ENCODE measurements at places on chromosomes 16 and 17. TPM values are rescaled to one million over a fixed set of nuclear protein-coding genes. Genes with fewer than 3 reads are reported as not detected.

Gene CTF1
- total RNA-seq = 11.6 TPM

Gene RDM1
- 15.5 TPM for total RNA-seq

Gene INTS2
- total RNA-seq = 17.5 TPM

DNA sequence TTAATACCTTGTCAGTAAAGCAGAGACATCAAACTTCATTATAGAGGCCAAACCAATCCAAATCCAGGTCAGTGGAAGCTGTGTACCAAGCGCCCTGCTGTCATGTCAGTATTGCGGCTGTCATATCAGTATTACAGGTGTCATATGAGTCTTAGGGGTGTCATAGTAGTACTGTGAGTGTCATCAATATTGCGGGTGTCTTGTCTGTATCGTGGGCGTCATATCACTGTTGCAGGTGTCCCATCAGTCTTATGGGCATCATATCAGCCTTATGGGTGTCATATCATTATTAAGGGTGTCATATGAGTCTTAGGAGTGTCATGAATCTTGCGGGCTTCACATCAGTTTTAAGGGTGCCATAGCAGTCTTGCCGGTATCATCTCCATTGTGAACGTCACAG lies 6.0 kb upstream of the PRDM7 start:
- no peak for DNase-seq
- no peak overlapping the region for H3K4me3 ChIP-seq
- H3K36me3 ChIP-seq = no peaks in the 10 kb centered on the region
- peaks cover 4% of the 10 kb centered on the region for H3K4me1 ChIP-seq
- H3K27ac ChIP-seq = no peak overlapping the region
- no peaks in the 10 kb centered on the region for H3K27me3 ChIP-seq

- peak overlapping the region; percentile 95 for H3K27ac ChIP-seq
- H3K27me3 ChIP-seq = no peaks in the 10 kb centered on the region
- DNase-seq = no peak
- H3K4me3 ChIP-seq = no peak overlapping the region
These were observed 171.0 kb downstream of the ZFHX3 start for GRCh38 chr16:72876981-72877373.

DNA sequence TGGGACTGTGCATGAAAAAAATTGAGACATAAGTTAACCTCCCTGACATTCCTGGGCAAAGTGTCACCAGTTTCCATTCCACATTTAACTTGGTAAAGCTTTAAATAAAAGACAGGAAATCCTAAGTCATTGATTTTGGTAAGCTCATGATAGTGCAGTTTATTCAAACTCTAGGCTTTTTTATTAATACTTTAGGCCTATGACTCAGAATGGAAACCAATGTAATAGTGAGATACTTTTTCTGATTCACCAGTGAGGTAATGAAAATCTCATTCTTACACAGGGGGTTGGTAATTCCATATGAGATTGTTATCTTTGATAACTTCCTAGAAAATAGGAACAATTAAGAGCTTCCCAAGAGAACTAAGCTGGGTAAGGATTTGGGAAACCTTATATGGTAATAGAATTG lies 91.1 kb downstream of the NLK start:
- H3K27ac ChIP-seq = no peak overlapping the region
- H3K4me3 ChIP-seq = no peak overlapping the region
- peaks cover 3% of the 10 kb centered on the region for H3K36me3 ChIP-seq
- no peak for DNase-seq
- H3K4me1 ChIP-seq = no peaks in the 10 kb centered on the region

- no peak overlapping the region for H3K4me3 ChIP-seq
- DNase-seq = no peak
- peaks cover 39% of the 10 kb centered on the region for H3K36me3 ChIP-seq
- H3K27me3 ChIP-seq = no peaks in the 10 kb centered on the region
- H3K4me1 ChIP-seq = no peaks in the 10 kb centered on the region
These were observed 20.6 kb upstream of the SNTB2 start for GRCh38 chr16:69166221-69166833.

Gene NOS2
- total RNA-seq = not detected

- H3K4me3 ChIP-seq = no peak overlapping the region
- H3K36me3 ChIP-seq = no peaks in the 10 kb centered on the region
- no peak for DNase-seq
- H3K4me1 ChIP-seq = peaks cover 31% of the 10 kb centered on the region
- H3K27me3 ChIP-seq = no peaks in the 10 kb centered on the region
These were observed 26.9 kb upstream of the CDH1 start for GRCh38 chr16:68710211-68710610.

- H3K27me3 ChIP-seq = no peaks in the 10 kb centered on the region
- H3K4me1 ChIP-seq = peaks cover 78% of the 10 kb centered on the region
These were observed 22.2 kb downstream of the ITPRIPL2 start for GRCh38 chr16:19135896-19136438.

Gene SARM1
- 8.6 TPM for total RNA-seq

Gene NECAB2
- 0.74 TPM for total RNA-seq

Gene SPIRE2
- total RNA-seq = 34.5 TPM

- no peak overlapping the region for H3K4me3 ChIP-seq
- no peak overlapping the region for H3K27ac ChIP-seq
- no peak for DNase-seq
- H3K36me3 ChIP-seq = peaks cover 22% of the 10 kb centered on the region
- no peaks in the 10 kb centered on the region for H3K4me1 ChIP-seq
These were observed 82.6 kb downstream of the CACNG1 start for GRCh38 chr17:67126983-67127382.

DNA sequence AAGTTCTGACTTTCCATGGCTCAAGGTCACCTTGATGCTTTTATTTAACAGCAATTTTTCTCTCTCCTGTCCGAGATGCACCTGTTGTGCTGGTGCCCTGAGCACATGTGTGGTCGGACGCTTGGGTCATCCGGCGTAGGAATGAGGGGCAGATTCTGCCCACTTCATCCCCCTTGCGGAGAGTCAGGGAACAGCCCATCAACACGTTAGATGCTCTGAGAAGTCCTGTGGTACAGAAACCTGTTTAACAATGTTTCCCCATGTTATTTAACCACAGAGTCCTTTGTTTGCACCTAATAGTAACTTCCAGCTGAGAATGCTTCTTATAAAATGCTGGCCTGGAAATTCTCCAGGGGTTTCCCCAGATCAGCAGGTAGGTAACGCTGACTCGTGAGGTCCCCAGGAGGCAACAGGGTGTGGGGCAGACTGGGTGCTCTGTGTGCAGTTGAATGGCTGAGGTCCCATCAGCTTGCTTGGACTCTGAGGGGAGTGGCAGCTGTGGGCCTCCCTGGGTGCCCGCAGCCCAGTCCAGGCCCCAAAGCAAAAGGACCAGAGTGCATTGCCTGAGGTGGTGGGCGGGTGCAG lies 17.8 kb downstream of the DOC2B start:
- no peak overlapping the region for H3K4me3 ChIP-seq
- no peaks in the 10 kb centered on the region for H3K36me3 ChIP-seq
- H3K4me1 ChIP-seq = no peaks in the 10 kb centered on the region

Gene CACNA1G
- 0.28 TPM for total RNA-seq

DNA sequence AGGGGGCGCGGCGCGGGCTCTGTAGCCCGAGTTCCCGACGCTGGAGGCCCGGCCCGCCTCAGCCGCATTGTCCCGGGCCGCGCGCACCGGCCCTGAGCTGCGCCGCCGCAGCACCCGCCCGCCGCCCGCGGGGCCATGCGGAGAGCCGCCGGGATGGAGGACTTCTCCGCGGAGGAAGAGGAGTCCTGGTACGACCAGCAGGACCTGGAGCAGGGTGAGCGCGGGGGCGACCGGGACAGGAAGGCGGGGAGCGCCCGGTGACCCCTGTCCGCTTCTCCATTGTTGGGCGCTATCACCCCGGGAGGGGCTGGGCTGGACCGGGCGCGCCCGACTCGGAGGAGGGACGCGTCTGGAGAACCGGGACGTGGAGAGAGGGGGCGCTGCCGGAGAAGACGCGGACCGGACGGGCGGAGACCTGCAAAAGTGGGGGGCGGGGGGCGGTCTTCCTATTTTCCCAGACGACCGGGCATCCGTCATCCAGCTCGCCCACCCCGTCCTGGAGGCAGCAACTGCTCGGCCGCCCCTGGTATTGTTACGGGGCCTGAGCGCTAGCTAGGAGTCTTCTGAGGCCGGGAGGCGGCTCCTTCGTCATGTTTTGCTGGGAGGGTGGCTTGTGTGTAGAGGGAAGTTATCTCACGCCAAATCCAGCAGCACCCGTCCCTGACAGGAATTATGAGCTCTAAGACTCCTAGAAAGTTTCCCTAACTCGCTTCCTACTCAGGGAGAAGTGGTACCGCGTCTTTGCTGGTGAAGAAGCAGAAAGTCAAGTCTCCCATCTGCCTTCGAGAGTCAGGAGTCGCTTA lies 678 bp downstream of the CDR2L start:
- H3K27me3 ChIP-seq = no peaks in the 10 kb centered on the region
- H3K36me3 ChIP-seq = no peaks in the 10 kb centered on the region
- no peak overlapping the region for H3K27ac ChIP-seq
- H3K4me1 ChIP-seq = peaks cover 45% of the 10 kb centered on the region

- no peaks in the 10 kb centered on the region for H3K36me3 ChIP-seq
- no peaks in the 10 kb centered on the region for H3K27me3 ChIP-seq
- H3K27ac ChIP-seq = peak overlapping the region; percentile 74
- no peak overlapping the region for H3K4me3 ChIP-seq
- H3K4me1 ChIP-seq = peaks cover 68% of the 10 kb centered on the region
These were observed 163.2 kb downstream of the SPECC1 start for GRCh38 chr17:20172376-20172775.

- H3K4me1 ChIP-seq = no peaks in the 10 kb centered on the region
- H3K4me3 ChIP-seq = no peak overlapping the region
- no peak for DNase-seq
- peaks cover 51% of the 10 kb centered on the region for H3K27me3 ChIP-seq
- no peak overlapping the region for H3K27ac ChIP-seq
These were observed 231.1 kb upstream of the NLRP1 start for GRCh38 chr17:5815396-5815795.

GRCh38 chr17:40281663-40282062 lies 6.0 kb upstream of the CDC6 start:
- peak overlapping the region; percentile 97 for H3K27ac ChIP-seq
- peaks cover 53% of the 10 kb centered on the region for H3K4me1 ChIP-seq
- peak; percentile 40 for DNase-seq
- H3K4me3 ChIP-seq = no peak overlapping the region
- no peaks in the 10 kb centered on the region for H3K27me3 ChIP-seq
- 0 out of 2 replicates have a peak, but pooled peaks cover 6% of the 10 kb centered on the region for H3K36me3 ChIP-seq

- H3K27me3 ChIP-seq = no peaks in the 10 kb centered on the region
- no peak overlapping the region for H3K27ac ChIP-seq
- no peak for DNase-seq
- no peaks in the 10 kb centered on the region for H3K4me1 ChIP-seq
These were observed 26.0 kb downstream of the TMEM204 start for GRCh38 chr16:1559446-1559975.

Gene MYH10
- 1.6 TPM for total RNA-seq

GRCh38 chr17:40317345-40317873 lies 8.4 kb downstream of the RARA start:
- no peaks in the 10 kb centered on the region for H3K36me3 ChIP-seq
- H3K27ac ChIP-seq = peak overlapping the region; percentile 75
- H3K4me3 ChIP-seq = peak overlapping the region; percentile 99
- peak; percentile 65 for DNase-seq

DNA sequence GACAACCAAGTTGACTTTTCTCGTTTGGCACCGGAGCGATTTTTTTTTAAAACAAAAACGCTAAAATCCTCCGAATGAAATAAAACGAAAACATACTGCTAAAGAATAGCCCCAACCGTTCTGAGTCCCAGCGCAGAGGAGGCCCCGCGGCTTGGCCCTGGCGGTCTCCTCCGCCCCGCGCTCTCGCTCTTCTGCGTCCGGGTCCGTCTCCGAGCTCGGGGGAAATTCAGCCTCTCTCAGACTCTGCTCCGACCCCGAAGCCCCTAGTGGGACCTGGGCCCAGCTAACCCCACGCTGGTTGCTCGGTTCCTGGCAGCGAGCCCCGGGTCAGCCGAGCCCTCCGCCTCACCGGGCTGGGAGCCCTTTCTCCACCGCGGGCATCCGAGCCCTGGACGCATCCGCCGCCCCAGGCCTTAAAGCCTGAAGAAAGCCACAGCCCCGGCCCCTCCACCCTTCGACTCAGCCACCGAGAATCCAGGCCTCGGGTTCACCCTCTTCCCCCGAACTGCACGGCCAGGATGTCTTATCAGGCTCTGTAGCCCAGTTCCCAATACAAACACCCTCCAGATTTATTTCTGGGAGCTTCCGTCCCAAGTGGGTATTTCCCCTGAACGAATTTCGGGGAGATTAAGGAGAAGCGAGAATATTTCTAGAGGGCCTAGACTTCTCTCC lies 1.2 kb downstream of the TBX2 start:
- no peaks in the 10 kb centered on the region for H3K27me3 ChIP-seq
- H3K36me3 ChIP-seq = no peaks in the 10 kb centered on the region
- H3K27ac ChIP-seq = no peak overlapping the region

- H3K4me3 ChIP-seq = no peak overlapping the region
- H3K27ac ChIP-seq = no peak overlapping the region
- DNase-seq = no peak
- H3K4me1 ChIP-seq = 0 out of 2 replicates have a peak, but pooled peaks cover 3% of the 10 kb centered on the region
- H3K36me3 ChIP-seq = no peaks in the 10 kb centered on the region
- H3K27me3 ChIP-seq = no peaks in the 10 kb centered on the region
These were observed 35.9 kb downstream of the TBX4 start for GRCh38 chr17:61487989-61488595.

DNA sequence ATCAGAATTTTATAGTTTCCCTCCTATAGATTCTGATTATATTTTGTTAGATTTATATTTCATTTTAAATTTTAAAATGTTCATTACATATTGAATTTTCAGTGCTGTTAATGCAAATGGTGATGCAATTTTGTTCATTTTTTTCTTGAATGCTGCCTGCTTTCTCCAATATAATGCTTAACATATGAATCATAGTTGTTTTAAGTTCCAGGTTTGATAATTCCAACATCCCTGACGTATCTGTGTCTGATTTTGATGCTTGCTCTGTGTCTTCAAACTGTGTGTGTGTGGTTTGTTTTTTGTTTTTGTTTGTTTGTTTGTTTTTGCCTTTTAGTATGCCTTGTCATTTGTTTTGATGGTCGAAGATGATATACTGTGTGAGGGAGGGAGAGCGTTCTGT lies 134.7 kb upstream of the ELAC2 start:
- no peak overlapping the region for H3K4me3 ChIP-seq
- no peaks in the 10 kb centered on the region for H3K27me3 ChIP-seq
- H3K27ac ChIP-seq = no peak overlapping the region
- H3K4me1 ChIP-seq = no peaks in the 10 kb centered on the region

- no peak for DNase-seq
- H3K27me3 ChIP-seq = no peaks in the 10 kb centered on the region
- H3K36me3 ChIP-seq = 0 out of 2 replicates have a peak, but pooled peaks cover 2% of the 10 kb centered on the region
- no peak overlapping the region for H3K4me3 ChIP-seq
- peaks cover 58% of the 10 kb centered on the region for H3K4me1 ChIP-seq
These were observed 862 bp upstream of the GDE1 start for GRCh38 chr16:19522760-19523159.

Gene GAS2L2
- total RNA-seq = not detected

Gene NOG
- 4.8 TPM for total RNA-seq

- no peak for DNase-seq
- peaks cover 9% of the 10 kb centered on the region for H3K4me1 ChIP-seq
- no peak overlapping the region for H3K27ac ChIP-seq
- no peaks in the 10 kb centered on the region for H3K27me3 ChIP-seq
These were observed 40.5 kb upstream of the KCNJ2 start for GRCh38 chr17:70128727-70129238.

GRCh38 chr17:66549731-66550207 lies 247.4 kb downstream of the PRKCA start:
- 0 out of 2 replicates have a peak, but pooled peaks cover 5% of the 10 kb centered on the region for H3K36me3 ChIP-seq
- no peaks in the 10 kb centered on the region for H3K27me3 ChIP-seq
- no peak overlapping the region for H3K4me3 ChIP-seq
- H3K27ac ChIP-seq = peak overlapping the region; percentile 12

GRCh38 chr17:27892866-27893769 lies at the start of gene LYRM9:
TSS of gene LYRM9 (minus strand) at chr17:27893365. CDS start at chr17:27882694, 10,671 bp downstream.
- H3K27me3 ChIP-seq = no peaks in the 10 kb centered on the region
- no peaks in the 10 kb centered on the region for H3K36me3 ChIP-seq
- H3K27ac ChIP-seq = no peak within 1 kb of the TSS
- H3K4me3 ChIP-seq = peak within 1 kb of the TSS; percentile 78

Gene CHST4
- 2.4 TPM for total RNA-seq

- H3K27me3 ChIP-seq = no peaks in the 10 kb centered on the region
- H3K27ac ChIP-seq = no peak overlapping the region
- DNase-seq = no peak
- no peaks in the 10 kb centered on the region for H3K36me3 ChIP-seq
- H3K4me1 ChIP-seq = peaks cover 10% of the 10 kb centered on the region
These were observed 257.4 kb upstream of the IRX5 start for GRCh38 chr16:54673313-54673712.

Data from PC-9 (cell line).